ENCODE measurements at places on chromosomes 4 and X.

GRCh38 chr4:105120626-105121025 lies 26.1 kb upstream of the TET2 start:
- no peak for DNase-seq

DNA sequence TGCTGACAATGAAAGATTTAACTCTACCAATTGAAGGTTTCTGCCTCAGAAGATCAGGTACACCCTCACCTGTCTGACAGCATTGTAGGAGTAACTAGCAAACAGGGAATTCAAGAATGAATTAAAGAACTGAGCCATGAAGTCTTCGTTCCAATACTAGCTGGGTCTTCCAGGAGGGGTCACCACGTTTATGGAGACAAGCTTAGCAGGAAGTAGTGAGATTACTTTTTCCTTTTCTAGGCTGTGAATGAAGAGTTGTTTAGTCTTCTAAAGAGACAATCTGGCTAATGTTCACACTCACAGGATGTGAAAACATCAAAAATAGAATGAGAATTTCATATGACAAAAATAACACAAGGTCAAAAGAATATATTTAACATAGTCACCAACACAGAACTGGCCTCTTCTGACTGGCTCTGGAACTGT lies 54.9 kb downstream of the REELD1 start:
- DNase-seq = no peak

DNA sequence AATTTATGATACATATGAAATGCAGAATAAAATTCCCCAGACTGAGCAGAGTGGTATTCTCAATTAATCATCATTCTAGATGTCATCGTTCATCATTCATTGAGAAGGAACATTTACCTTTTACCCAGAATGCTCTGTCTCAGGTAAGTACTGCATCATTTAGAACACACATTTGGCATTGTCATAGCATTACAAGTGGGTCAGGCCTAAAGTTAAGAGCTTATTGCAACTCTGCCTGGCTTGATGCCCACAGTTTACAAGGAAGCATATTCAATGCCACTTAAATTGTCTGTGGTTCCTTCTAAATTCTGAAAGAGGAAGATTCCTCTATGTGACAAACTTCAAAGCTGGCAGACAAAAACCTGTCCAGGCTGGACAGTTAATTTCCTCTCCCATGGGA lies 87.3 kb downstream of the CAMK2D start:
- DNase-seq = no peak

DNA sequence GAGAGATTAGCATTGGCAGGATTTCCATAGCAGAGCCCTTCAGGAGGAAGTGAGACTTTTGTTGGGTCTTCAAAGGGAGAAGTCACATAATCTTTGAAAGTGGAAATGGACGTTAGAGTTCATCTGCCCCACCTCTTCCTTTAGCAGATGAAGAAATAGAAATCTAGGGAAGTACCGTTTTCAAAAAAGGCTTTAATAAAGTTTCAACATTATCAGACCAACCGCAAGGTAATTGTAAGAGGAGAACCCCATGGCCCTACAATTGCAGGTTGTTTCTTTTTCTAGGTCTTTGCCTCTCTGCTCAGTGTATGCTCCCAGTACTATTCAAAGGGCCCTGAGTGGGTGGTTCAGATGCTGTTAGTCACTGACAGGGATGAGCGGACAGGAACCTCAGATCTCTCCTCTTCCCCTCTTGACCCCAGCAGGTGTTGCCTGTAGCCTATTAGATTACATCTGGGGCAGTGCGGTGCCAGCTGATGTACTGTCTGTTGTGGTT lies 48.6 kb upstream of the AP1S2 start:
- DNase-seq = no peak

DNA sequence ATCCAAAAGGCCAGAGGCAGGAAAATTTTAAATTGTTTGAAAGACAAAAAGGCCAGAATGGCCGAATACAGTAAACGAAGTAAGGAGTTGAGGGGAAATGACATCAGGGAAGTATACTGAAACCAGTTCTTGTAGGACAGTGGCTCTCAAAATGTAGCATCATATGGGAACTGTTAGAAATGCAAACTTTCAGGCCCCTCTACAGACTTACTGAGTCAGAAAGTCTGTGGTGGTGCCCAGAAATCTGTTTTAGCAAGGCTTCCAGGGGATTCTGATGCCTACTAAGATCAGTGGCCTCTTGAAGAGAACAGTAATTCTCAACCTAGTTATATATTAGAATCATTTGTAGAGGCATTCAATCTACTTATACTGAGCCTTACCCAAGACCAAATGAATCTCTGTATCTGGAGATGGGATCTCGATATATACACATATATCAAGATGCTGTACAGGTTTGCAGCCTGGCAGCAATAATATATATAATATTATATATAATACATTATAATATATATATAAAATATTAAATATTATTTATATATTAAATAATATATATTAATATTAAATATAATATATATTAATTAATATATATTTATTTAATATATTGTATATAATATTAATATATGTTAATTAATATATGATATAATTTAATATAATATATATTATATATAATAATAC lies 39.7 kb downstream of the ADAMTS3 start:
- DNase-seq = no peak

GRCh38 chr4:113732967-113733527 lies 28.5 kb downstream of the CAMK2D start:
- DNase-seq = no peak

- DNase-seq = no peak
These were observed 114.4 kb upstream of the STOX2 start for GRCh38 chr4:183790661-183791060.

DNA sequence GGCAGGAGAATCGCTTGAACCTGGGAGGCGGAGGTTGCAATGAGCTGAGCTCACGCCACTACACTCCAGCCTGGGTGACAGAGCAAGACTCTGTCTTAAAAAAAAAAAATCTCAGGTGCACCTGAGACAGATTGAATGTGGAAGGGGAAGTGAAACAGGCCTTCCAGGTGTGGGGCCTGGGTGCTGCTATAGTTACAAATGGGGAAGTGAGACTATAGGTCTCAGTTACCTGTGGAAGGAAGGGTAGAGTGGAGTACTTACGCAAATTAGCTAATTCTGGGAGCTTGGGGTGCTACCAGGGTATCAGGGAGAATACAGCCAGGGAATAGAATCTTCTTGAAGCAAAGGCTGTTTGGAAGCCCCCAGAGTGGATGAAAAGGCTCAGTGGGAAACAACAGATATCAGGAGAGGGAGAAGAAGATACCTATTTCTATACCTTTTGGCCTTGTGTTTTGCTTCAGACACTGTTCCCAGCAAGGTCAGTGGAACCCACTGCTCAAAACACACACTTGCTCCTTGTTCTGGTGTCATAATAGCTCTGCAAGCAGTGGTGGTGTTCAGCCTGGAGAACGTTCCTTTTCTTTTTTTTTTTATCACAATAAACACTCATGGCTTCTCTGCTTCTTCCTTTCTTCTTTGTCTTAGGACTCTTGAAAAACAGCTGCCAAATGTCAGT lies 7.0 kb downstream of the CD38 start:
- no peak for DNase-seq

DNA sequence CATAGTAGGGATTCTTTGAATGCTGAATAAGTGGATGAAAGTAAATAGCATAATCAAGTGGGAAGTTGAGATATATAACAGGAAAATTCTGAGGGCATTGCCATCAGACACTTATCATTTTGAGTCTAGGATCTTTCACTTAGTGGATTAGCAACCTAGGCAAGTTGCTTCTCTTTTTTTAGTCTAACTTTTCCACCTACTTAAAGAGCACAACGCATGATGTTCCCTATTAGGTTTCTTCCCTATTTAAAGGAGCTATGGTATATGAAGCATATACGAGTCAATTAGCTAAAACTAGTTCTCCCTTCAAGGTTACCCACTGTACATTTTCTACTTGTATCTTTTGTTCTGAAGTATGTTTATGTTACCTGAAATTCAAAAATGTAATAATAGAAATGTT lies 67.1 kb upstream of the HS3ST1 start:
- DNase-seq = no peak

- no peak for DNase-seq
These were observed 47.6 kb downstream of the GABRA3 start for GRCh38 chrX:152403515-152403914.

DNA sequence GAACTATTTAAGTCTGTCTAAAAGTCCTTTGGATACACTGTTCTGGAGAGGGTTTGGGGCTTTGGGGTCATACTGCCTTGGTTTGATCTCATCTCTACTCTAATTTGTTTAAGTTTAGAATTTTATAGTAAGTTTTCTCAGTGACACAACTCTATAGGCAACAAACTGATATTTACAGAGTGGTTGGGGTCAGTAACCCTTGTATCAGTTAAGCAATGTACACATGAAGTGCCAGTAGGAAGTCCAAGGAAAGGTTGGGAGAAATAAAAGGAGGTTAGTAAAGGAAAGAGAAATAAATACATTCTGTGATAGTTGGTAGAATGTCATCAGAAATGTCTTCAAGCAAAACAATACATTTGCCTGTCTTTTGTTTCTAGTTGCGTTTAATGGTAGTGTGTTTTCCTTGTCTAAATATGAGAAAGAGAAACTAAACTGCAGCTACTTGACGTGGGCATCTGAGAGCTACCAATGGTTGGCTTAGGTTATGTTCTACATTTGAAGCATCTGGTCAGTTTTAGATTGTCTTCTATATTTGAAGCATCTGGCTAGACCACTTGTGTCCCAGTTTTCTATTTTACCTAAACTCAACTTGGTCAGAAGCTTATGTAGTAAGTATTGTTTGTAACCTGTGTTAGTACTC lies 6.9 kb downstream of the ATP7A start:
- DNase-seq = no peak

DNA sequence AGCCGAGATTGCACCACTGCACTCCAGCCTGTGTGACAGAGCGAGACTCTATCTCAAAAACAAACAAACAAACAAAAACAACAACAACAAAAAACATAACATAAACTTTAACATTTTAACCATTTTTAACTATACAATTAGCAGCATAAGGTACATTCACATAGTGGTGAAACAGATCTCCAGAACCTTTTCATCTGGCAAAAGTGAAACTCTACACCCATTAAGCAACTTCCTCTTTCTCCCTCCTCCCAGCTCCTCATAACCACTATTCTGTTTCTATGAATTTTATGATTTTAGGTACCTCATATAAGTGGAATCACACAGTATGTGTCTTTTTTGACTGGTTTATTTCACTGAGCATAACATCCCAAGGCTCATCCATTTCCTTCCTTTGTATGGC lies 103.6 kb downstream of the FAM13A start:
- no peak for DNase-seq

- no peak for DNase-seq
These were observed 722.5 kb upstream of the PRKX start for GRCh38 chrX:4435905-4436304.

DNA sequence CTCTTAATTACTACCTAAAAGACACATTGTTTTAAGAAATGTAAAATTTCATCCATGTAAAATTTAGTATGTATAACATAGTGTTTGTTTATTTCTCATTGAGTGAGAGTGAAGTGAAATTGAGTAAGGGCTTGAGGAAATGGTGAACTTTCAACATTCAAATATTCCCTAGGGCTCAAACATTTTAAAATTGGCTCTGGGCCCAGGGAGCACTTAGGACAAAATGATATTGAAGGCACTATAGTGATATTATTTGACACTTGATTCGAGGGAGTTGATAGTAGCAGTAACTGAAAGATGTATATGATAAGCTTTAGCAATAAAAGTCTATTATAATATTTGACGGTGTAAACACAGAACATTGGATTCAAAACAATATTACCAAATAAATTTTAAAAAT lies 1244.0 kb upstream of the TENM3 start:
- no peak for DNase-seq

- DNase-seq = no peak
These were observed 68.8 kb downstream of the SLC2A9 start for GRCh38 chr4:9952415-9952950.

DNA sequence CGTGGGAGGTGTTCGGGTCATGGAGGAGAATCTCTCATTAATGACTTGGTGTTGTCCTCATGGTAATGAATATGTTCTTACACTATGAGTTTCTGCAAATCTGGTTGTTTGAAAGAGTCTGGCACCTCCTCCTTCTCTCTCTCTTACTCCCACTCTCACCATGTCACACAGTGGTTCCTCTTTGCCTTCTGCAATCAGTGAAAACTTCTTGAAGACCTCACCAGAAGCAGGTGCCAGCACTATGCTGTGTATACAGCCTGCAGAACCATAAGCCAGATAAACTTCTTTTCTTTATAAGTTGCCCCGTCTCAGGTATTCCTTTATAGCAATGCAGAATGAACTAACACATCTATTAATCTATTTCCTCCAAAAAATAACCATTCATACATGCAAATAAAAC lies 275.0 kb downstream of the ANTXR2 start:
- no peak for DNase-seq

DNA sequence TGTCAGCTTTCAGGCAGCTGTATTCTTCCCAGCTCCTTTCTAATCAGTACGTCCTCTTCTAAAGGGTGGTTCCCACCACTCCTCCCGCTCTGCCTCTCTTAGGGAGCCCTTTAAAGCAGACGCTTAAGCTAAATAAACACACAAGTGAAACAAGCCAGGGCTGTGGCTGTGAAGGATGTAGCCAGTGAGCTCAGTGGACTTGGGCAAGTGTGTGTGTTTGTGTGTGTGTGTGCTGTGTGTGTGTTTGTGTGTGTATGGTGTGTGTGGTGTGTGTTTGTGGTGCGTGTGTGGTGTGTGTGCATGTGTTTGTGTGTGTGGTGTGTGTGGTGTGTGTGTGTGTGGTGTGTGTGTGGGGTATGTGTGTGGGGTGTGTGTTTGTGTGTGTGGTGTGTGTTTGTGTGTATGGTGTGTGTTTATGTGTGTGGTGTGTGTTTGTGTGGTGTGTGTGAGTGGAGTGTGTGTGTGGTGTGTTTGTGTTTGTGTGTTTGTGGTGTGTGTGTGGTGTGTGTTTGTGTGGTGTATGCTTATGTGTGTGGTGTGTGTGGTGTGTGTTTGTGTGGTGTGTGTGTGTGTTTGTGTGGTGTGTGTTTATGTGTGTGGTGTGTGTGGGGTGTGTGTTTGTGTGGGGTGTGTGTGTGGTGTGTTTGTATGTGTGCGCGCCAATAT lies 283.3 kb downstream of the PTTG2 start:
- DNase-seq = no peak

GRCh38 chrX:28582511-28582910 lies 4.7 kb upstream of the IL1RAPL1 start:
- DNase-seq = no peak

- DNase-seq = no peak
These were observed 154.6 kb downstream of the EVC2 start for GRCh38 chr4:5553801-5554200.

- DNase-seq = no peak
These were observed 1.6 kb downstream of the RNF150 start for GRCh38 chr4:141131723-141132071.

- no peak for DNase-seq
These were observed 270.6 kb upstream of the GK2 start for GRCh38 chr4:79678472-79679202.

DNA sequence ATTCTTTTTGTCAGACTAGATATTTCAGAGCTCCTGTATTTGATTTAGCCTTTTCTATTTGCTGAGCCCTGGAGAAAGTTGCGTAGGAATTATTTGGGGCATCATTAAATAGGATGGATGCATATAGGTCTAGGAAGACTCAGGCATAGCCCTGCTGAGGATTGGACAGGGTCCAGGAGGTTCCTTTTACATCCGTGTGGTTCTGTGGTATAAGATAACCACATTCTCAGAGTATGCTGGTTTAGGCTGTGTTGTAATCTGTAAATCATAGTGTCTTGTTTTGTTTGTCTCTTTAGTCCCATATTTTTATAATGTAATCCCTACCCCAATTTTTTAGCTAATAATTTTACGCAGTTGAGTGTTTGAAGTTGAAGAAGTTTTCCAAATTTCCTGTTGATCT lies 513.7 kb downstream of the RPA4 start:
- DNase-seq = no peak
